ENCODE measurements at places on chromosomes 16 and 17. TPM values are rescaled to one million over a fixed set of nuclear protein-coding genes. Genes with fewer than 3 reads are reported as not detected.

The KRTAP1-3 gene
- not detected for total RNA-seq

- no peak overlapping the region for H3K27ac ChIP-seq
- no peak overlapping the region for H3K4me3 ChIP-seq
- peaks cover 33% of the 10 kb centered on the region for H3K4me1 ChIP-seq
- H3K36me3 ChIP-seq, result no peaks in the 10 kb centered on the region
- no peaks in the 10 kb centered on the region for H3K27me3 ChIP-seq
Measured at GRCh38 chr17:48594538-48595277, 1.1 kb upstream of the HOXB5 start.

DNA sequence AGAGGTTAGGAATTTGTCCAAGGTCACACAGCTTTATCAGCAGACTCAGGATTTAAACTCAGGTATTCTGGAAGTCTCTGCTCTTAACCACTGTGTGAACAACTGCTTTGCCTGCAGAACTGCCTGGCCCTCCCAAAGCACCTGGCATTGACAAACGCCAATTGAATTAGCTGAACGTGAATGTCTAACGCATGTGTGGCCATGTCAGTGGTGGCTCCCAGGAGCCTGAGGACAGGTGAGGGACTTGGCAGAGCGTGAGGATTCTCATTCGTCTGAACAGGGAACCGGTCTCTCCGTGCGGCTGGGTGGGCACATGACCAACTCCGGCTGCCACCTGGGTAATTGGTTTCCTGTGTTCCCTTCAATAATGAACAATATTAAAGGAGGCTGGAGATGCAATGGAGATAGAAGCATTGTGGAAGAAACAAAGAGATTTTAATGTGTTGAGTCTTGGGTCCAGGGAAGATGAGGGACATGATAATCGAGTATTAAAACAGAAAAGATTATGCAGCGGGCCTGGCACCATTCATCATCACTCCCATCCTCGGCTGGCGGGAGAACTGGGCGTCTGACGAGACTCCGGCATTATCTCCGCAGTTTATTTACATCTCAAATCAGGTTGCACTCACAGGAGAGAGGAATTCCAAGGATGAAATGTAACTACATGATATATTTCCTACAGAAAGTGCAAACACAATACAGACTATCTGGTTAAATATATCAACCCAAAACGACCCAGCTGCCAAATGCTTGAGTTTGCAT is 113.5 kb downstream of the NPIPB5 start:
- no peaks in the 10 kb centered on the region for H3K4me1 ChIP-seq
- no peak overlapping the region for H3K27ac ChIP-seq
- H3K36me3 ChIP-seq, result no peaks in the 10 kb centered on the region
- no peak overlapping the region for H3K4me3 ChIP-seq
- no peaks in the 10 kb centered on the region for H3K27me3 ChIP-seq

DNA sequence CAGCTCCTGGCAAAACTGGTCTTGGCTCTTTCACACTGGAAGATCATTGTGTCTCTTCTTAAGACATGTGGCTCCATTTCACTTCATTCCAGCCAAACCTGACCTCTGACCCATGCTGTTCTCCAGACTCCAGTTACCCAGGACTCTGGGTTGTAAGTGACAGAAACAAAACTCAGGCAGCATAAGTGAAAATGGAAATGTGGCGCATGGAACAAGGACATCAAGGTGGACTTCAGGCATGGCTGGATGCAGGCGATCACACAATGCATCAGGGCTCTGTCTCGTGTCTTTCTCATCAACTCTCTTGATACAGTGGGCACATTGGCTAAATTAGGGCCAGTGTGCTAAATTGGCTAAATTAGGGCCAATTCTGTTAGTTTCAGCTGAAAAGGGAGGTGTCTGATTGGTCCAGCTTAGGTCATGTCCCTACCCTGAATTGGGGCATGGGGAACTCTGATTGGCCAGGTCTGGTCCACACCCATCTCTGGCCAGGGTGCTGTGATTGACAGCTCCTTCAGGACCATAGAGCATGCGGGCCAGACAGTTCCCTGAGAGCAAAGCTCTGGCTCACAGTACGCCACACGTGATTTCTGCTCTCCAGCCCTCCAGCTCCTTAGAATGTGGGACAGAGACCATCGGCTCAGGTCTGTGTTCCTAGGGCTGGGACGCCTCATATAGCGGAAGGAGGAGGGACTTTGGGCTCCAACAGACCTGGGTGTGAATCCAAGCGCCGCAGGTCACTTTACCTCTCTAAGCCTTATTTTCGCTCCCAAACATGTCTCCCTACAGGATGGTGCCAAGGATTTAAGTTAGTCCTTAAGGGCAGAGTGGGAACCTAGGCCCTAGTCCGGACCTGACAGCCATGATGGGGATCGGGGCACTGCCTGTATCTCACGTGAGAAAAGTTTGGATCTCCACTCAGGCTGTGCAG is 17.5 kb downstream of the SOCS1 start:
- no peak overlapping the region for H3K4me3 ChIP-seq
- H3K36me3 ChIP-seq, result no peaks in the 10 kb centered on the region
- H3K27ac ChIP-seq, result no peak overlapping the region
- no peaks in the 10 kb centered on the region for H3K27me3 ChIP-seq
- no peaks in the 10 kb centered on the region for H3K4me1 ChIP-seq

- H3K4me3 ChIP-seq, result no peak overlapping the region
- peaks cover 5% of the 10 kb centered on the region for H3K4me1 ChIP-seq
- no peaks in the 10 kb centered on the region for H3K36me3 ChIP-seq
- peaks cover 7% of the 10 kb centered on the region for H3K27me3 ChIP-seq
- no peak overlapping the region for H3K27ac ChIP-seq
Measured at GRCh38 chr17:44781551-44782325, 22.9 kb downstream of the ADAM11 start.

GRCh38 chr17:78745407-78746088 is 36.5 kb downstream of the CYTH1 start:
- no peaks in the 10 kb centered on the region for H3K36me3 ChIP-seq
- DNase-seq, result peak; percentile 52
- no peak overlapping the region for H3K4me3 ChIP-seq
- H3K27ac ChIP-seq, result no peak overlapping the region
- H3K4me1 ChIP-seq, result peaks cover 56% of the 10 kb centered on the region
- no peaks in the 10 kb centered on the region for H3K27me3 ChIP-seq

DNA sequence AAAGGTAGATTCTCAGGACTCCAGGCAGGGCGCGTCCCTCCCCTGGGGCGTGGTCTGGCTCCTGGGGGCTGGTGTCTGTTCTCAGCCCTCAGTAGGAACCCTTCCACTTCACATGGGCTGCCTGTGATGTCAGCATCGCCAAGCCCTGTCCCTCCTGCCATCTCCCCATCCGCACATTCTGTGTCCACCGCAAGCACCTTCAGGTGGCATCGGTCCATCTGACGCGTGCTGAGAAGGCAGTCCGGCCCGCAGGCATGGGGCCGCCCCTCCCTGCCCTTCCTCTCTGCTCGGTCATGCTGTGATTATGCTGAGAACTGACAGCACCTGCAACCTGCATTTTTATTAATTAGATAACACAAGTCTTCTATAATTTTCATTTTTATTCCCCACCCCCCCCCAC is 12.7 kb upstream of the DNAH17 start:
- H3K36me3 ChIP-seq, result no peaks in the 10 kb centered on the region
- no peaks in the 10 kb centered on the region for H3K27me3 ChIP-seq
- H3K4me3 ChIP-seq, result no peak overlapping the region
- H3K27ac ChIP-seq, result no peak overlapping the region
- no peak for DNase-seq

- no peaks in the 10 kb centered on the region for H3K27me3 ChIP-seq
- H3K27ac ChIP-seq, result no peak overlapping the region
- H3K36me3 ChIP-seq, result no peaks in the 10 kb centered on the region
- peaks cover 11% of the 10 kb centered on the region for H3K4me1 ChIP-seq
- no peak overlapping the region for H3K4me3 ChIP-seq
Measured at GRCh38 chr16:81713796-81714195, 65.3 kb upstream of the PLCG2 start.

The RHBDF2 gene
- total RNA-seq, result 43.6 TPM

The LPO gene
- not detected for total RNA-seq

- H3K36me3 ChIP-seq, result peaks cover 7% of the 10 kb centered on the region
- DNase-seq, result no peak
- H3K27me3 ChIP-seq, result no peaks in the 10 kb centered on the region
- H3K27ac ChIP-seq, result no peak overlapping the region
Measured at GRCh38 chr16:31893824-31894223, 20.2 kb downstream of the ZNF267 start.

The SPNS2 gene
- 8.3 TPM for total RNA-seq

- no peak for DNase-seq
- no peak overlapping the region for H3K4me3 ChIP-seq
- H3K4me1 ChIP-seq, result no peaks in the 10 kb centered on the region
Measured at GRCh38 chr17:49891271-49891670, 43.4 kb upstream of the TAC4 start.

- peak; percentile 49 for DNase-seq
- no peaks in the 10 kb centered on the region for H3K36me3 ChIP-seq
- peaks cover 32% of the 10 kb centered on the region for H3K4me1 ChIP-seq
- no peak overlapping the region for H3K27ac ChIP-seq
- no peak overlapping the region for H3K4me3 ChIP-seq
Measured at GRCh38 chr16:50695017-50696000, 1.9 kb downstream of the NOD2 start.

- no peak overlapping the region for H3K27ac ChIP-seq
- no peaks in the 10 kb centered on the region for H3K4me1 ChIP-seq
- H3K36me3 ChIP-seq, result no peaks in the 10 kb centered on the region
- H3K27me3 ChIP-seq, result no peaks in the 10 kb centered on the region
Measured at GRCh38 chr16:50430076-50430475, 61.3 kb upstream of the BRD7 start.

The TPSD1 gene
- total RNA-seq, result not detected

DNA sequence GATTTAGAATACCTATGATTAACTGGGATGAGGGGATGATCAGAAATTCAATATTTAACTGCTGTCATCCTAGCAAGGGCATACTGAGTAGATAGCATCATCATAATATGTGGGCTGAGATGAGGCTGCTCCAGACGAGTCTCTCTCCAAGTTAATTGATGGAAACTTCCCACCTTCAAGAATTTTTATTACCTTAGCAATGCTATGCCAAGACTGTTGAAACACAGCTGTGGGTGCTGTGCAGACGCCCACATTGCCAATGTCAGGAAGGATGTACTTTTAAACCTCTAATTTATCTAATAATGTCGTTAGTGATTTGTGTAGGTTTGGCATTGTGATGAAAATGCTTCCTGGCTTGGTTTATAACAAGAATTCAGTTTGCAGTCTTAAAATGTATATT is 170.4 kb downstream of the TRIM37 start:
- H3K4me1 ChIP-seq, result no peaks in the 10 kb centered on the region
- DNase-seq, result no peak
- no peak overlapping the region for H3K27ac ChIP-seq
- no peaks in the 10 kb centered on the region for H3K36me3 ChIP-seq
- no peaks in the 10 kb centered on the region for H3K27me3 ChIP-seq
- H3K4me3 ChIP-seq, result no peak overlapping the region

DNA sequence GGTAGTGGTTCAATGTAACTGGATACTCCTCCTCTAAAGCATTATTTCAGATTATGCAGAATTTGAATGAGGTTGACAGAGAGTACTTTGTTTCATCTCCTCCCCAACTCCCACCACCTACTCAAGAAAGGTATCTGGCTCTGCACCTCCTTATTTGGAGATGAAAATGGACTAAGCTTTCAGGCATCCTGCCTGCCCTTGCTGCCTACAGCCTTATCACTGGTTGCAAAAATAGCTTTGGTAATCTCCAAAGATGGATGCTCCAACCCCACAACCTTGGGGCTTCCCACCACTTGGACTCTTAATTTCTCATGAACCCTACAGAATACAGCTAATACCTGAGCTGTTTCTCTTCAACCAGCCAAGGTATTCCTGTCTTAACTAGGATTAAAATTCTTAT is 45.3 kb upstream of the CORO6 start:
- H3K27ac ChIP-seq, result no peak overlapping the region
- no peak overlapping the region for H3K4me3 ChIP-seq
- DNase-seq, result no peak

The TSNAXIP1 gene
- 1.7 TPM for total RNA-seq

GRCh38 chr17:72511242-72511641 is 390.4 kb downstream of the SOX9 start:
- H3K4me3 ChIP-seq, result no peak overlapping the region
- H3K27ac ChIP-seq, result no peak overlapping the region
- DNase-seq, result no peak
- H3K4me1 ChIP-seq, result no peaks in the 10 kb centered on the region

The KRT17 gene
- total RNA-seq, result not detected

DNA sequence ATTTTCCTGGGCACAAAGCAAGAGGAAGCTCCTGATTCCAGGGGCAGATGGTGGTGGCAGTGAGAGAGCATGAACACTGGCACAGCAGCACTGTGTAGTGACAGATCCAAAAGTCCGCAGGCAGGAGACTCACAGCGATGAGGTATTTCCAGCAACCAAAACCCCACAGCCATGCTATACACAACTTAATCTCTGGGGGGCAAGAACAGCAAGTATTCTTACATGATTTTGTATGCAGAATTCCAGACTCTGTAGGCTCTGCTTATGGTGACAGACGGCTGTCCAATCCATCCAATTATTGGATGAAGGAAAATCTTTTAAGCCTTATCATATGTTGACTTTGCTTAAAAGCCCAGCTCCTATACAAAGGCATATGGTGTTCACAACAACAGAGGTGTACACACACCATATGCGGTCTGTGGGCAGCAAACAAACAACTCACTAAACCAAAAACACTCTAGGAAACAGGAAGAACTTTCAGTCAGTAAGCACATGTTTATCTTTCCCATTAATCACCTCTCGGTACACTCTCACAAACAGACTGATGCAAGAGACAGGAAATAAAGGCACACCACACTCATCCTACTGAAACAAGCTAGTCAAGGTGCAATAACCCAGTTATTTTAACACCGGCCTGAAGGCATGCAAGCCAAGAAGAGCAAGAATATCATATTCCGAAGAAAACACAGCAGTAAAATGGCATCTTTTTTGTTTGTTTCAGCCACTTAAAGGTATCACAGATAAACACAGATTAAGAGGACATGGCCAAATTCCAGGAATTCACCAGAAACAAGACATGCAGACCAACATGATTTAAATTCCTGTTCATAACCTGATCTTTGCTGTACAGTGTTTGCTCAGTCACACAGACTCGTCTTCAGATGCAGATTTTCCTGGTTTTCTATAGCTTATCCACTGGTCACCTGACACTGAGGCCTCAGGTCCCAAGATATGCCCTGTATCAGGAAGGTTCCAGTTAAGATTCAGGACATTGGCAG is 47.8 kb downstream of the ERN1 start:
- no peaks in the 10 kb centered on the region for H3K27me3 ChIP-seq
- H3K27ac ChIP-seq, result no peak overlapping the region
- H3K4me1 ChIP-seq, result peaks cover 51% of the 10 kb centered on the region
- no peak for DNase-seq

DNA sequence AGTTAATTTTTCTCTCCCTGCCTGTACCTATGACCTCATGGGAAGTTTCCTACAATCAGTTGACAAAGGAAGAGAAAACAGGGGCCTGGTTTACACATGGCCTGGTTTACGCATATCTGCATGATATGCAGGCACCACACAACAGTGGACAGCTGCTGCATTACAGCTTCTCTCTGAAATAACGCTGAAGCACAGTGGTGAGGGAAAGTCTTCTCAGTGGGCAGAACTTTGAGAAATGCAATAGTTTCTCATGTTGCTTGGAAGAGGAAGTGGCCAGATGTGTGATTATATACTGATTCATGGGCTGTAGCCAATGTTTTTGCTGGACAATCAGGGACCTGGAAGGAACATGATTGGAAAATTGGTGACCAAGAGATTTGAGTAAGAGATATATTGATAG is 324.1 kb upstream of the GOT2 start:
- DNase-seq, result no peak
- no peak overlapping the region for H3K4me3 ChIP-seq
- no peaks in the 10 kb centered on the region for H3K4me1 ChIP-seq
- H3K27me3 ChIP-seq, result no peaks in the 10 kb centered on the region
- H3K27ac ChIP-seq, result no peak overlapping the region
- H3K36me3 ChIP-seq, result no peaks in the 10 kb centered on the region

The PARD6A gene
- 9.3 TPM for total RNA-seq

The CCDC40 gene
- total RNA-seq, result 15.7 TPM
